ENCODE measurements at places on chromosomes 11 and 22. TPM values are rescaled to one million over a fixed set of nuclear protein-coding genes. Genes with fewer than 3 reads are reported as not detected.

- no peaks in the 10 kb centered on the region for H3K27me3 ChIP-seq
- H3K4me3 ChIP-seq, result no peak overlapping the region
- no peak overlapping the region for H3K27ac ChIP-seq
- H3K36me3 ChIP-seq, result no peaks in the 10 kb centered on the region
- H3K4me1 ChIP-seq, result peaks cover 18% of the 10 kb centered on the region
These were observed 60.2 kb upstream of the CRTAM start for GRCh38 chr11:122778148-122778547.

GRCh38 chr11:76776472-76776871 is 6.7 kb upstream of the TSKU start:
- no peak overlapping the region for H3K27ac ChIP-seq
- no peak for DNase-seq
- no peaks in the 10 kb centered on the region for H3K27me3 ChIP-seq
- H3K36me3 ChIP-seq, result no peaks in the 10 kb centered on the region
- H3K4me3 ChIP-seq, result no peak overlapping the region

DNA sequence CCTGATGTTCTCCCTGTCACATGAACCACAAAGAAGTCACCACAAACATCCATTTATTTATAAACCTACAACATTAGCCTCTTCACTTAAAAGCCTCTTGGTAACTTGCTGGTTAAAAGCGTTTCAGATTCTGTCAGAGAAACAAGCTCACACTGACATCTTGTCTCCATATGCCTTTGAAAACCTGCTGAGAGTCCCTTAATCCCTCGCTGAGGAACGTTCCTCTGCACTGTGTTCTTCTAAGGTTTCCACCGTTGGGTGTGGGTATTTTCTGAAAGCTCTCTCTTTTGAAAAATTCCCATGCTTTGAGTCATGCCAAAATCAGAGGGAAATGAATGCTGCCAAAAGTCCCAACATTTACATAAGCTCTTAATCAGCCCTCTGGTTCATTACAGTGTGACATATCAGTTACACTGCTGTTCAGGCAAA is 149.8 kb downstream of the CCDC34 start:
- H3K4me3 ChIP-seq, result no peak overlapping the region
- no peak overlapping the region for H3K27ac ChIP-seq
- H3K4me1 ChIP-seq, result peaks cover 22% of the 10 kb centered on the region
- DNase-seq, result no peak

DNA sequence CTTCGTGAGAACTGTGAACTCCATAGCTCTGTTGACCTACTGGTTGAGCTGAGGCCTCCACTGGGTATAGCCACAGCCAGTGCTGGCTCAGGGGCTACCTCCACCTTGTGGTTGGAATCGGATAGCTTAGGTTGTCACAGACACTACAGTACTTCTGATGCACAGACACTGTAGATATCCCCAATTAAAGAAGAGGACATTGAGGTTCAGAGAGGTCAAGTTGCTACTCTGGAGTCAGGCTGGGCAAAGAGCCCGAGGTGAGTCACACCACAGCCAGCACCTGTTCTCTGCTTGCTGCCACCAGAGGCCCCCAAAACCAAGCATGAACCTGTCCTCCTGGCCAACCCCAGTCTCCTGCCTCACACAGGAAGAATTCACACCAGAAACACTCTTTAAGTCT is 5.4 kb downstream of the UFD1 start:
- H3K27me3 ChIP-seq, result no peaks in the 10 kb centered on the region
- no peak for DNase-seq
- peaks cover 29% of the 10 kb centered on the region for H3K4me1 ChIP-seq
- H3K36me3 ChIP-seq, result no peaks in the 10 kb centered on the region

DNA sequence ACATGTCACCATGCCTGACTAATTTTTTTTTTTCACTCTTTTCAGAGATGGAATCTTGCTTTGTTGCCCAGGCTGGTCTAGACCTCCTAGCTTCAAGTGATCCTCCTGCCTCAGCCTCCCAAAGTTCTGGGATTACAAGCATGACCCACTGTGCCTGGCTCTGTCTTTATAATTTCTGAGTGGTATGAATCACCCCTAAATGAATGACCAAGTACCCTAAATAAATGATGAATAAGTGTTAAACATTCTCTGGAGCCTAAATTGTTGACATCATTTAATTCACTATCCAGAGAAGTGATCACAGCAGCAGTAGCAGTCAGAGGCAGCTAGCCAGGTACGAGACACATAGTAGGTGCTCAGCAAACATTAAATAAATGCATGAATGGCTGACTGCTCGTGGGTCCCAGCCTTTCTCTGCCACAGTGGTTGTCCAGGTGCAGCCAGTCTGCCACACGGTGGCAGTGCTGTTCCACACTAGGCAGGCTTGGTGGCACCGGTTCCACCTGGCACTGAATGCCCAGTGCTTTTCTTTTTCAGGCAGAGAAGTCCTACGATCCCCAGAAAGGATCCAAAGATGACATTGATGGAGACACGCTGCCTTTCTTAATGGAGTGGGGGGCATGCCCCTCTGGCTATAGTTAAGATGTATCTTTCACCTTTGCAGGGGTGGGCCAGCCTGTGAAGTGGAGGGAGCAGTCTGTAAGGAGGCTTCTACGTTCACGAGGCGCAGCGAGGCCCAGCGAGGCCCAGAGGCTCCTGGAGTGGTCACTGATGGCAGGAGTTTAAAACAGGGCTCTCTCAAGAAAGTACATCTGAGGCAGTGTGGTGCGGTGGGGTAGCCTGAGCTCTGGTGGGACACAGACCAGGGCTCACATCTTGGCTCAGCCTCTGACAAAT is 8.7 kb upstream of the TTC12 start:
- H3K36me3 ChIP-seq, result no peaks in the 10 kb centered on the region
- H3K27ac ChIP-seq, result no peak overlapping the region
- no peak overlapping the region for H3K4me3 ChIP-seq
- DNase-seq, result peak; percentile 86

- peak overlapping the region; percentile 92 for H3K4me3 ChIP-seq
- H3K27me3 ChIP-seq, result no peaks in the 10 kb centered on the region
- DNase-seq, result peak; percentile 52
- H3K36me3 ChIP-seq, result no peaks in the 10 kb centered on the region
These were observed 585 bp downstream of the ARHGEF12 start for GRCh38 chr11:120336641-120337354.

GRCh38 chr11:113034576-113034975 is 73.4 kb downstream of the NCAM1 start:
- H3K27me3 ChIP-seq, result no peaks in the 10 kb centered on the region
- H3K36me3 ChIP-seq, result no peaks in the 10 kb centered on the region
- no peaks in the 10 kb centered on the region for H3K4me1 ChIP-seq
- no peak overlapping the region for H3K27ac ChIP-seq
- H3K4me3 ChIP-seq, result no peak overlapping the region
- no peak for DNase-seq

GRCh38 chr11:118071416-118072030 is 5.4 kb upstream of the TMPRSS4 start:
- no peak overlapping the region for H3K27ac ChIP-seq
- H3K4me3 ChIP-seq, result no peak overlapping the region
- H3K36me3 ChIP-seq, result no peaks in the 10 kb centered on the region
- no peaks in the 10 kb centered on the region for H3K27me3 ChIP-seq
- no peak for DNase-seq

DNA sequence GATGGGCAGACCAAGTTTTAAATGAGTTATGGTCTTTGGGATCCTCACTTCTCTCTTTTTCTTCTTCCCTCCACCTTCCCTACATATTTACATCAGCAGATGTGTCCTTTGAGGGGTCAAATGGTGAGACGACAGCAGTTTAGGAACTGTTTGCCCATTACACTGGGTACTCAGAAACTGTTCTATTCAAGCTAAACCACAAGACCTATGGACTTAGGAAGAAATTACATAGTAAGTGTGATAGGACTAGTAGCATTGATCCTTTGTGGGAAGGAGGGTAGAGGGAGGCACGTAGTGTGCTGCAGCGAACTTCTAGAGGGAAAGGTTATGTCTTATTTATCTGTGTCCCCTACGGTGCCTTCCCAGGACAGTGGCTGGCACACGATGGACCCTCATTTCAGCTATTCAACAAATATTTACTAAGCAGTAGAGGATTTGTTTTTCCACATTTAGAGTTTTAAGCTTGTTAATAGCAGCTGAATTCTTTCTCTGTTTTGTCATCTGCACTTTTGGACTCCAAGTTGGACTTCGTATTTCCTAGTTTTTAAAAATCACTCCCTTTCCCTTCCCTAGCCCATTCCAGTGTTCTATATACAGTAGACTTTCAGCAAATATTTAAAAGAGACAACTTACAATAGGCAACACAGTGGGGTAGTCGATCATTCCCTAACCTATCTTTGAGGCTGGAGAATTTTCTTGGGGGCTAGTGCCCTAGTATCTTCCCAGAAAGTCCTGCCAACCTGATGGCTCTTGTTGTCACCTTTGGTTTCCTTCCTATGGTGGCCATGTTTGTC is 13.9 kb downstream of the FZD4 start:
- no peaks in the 10 kb centered on the region for H3K27me3 ChIP-seq
- no peak for DNase-seq
- H3K4me1 ChIP-seq, result peaks cover 36% of the 10 kb centered on the region
- no peaks in the 10 kb centered on the region for H3K36me3 ChIP-seq

DNA sequence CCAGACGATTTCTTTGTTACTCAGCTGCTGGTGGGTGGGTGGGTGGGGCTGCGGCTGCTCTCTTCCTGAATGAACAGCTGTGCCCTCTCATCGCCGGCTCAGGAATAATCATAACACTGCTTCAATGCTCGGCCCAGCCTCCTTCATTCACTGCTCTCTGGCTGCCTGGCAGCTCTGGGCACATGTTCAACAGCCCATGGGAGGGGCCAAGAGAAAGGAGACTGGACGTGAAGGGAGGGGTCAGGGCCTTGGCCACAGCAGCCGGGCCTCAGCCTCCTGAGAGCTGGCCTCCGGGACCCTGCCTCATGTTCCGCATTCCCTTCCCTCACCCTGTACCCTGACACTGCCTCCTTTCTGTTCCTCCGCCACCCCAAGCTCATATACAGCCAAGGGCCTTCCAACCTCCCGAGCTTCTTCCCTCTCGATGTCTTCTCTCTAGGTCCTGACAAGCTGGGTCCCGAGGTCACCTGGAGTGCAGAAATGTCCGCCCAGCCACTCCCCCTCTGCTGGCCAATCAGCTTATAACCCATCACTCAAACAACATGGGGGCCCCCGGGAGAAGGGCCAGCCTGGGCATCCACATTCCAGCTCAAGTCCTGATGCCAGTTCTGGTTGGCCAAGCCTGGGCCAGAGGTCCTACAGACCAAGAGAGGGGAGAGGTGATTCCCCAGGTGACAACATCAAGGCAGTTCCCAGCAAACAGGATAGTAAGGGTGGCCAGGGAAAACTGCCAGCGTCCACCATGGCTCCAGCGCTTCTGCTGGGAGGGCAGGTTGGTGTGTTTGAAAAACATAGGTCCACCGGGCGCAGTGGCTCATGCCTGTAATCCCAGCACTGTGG is 3.2 kb upstream of the CSDC2 start:
- H3K4me3 ChIP-seq, result no peak overlapping the region
- peaks cover 40% of the 10 kb centered on the region for H3K4me1 ChIP-seq
- no peaks in the 10 kb centered on the region for H3K27me3 ChIP-seq

DNA sequence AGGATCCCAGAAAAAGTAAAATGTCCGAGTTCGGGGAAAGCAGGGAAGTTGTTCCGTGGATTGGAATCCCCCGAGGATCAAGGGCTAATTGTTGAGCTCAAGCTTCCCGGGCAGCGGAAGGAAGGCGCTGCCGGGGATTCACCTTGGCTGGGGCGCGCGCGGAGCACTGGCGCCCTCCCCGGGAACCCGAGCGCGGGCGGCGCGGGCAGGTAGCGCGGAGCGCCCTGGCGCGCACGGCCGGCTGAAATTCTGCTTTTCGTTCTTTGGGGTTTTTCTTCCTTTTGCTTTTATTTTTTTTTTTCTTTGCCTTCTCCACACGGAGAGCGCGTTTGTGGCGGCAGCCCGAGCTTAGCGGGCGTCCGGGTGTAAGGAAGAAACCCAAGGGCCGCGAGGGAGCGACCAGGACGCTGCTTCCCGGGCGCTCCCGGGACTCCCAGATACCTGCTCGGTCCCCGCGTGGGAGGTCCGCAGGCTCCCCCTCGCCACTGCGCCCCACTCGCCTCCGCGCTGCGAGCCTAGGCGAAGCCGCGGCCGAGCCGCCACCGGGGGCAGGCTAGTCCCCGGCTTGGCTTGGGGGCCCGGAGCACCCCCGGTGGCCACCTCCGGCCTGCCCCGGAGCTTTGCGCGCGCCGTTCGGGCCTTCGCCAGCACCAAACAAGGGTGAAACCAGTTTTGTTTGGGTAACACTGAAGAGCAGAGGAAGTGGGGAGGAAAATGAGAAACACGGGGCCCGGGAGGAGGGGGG is 4.8 kb upstream of the IGF2 start:
- no peaks in the 10 kb centered on the region for H3K36me3 ChIP-seq
- peaks cover 6% of the 10 kb centered on the region for H3K4me1 ChIP-seq
- no peak for DNase-seq
- H3K27ac ChIP-seq, result no peak overlapping the region
- H3K4me3 ChIP-seq, result peak overlapping the region; percentile 27

GRCh38 chr11:68306636-68307035 is 5.8 kb upstream of the LRP5 start:
- H3K4me3 ChIP-seq, result no peak overlapping the region
- H3K36me3 ChIP-seq, result no peaks in the 10 kb centered on the region
- no peak for DNase-seq
- no peaks in the 10 kb centered on the region for H3K4me1 ChIP-seq
- H3K27ac ChIP-seq, result no peak overlapping the region

GRCh38 chr11:65653229-65654225 is 9.2 kb downstream of the RELA start:
- H3K27ac ChIP-seq, result peak overlapping the region; percentile 84
- no peaks in the 10 kb centered on the region for H3K27me3 ChIP-seq
- no peaks in the 10 kb centered on the region for H3K36me3 ChIP-seq
- H3K4me1 ChIP-seq, result peaks cover 21% of the 10 kb centered on the region

- no peaks in the 10 kb centered on the region for H3K27me3 ChIP-seq
- DNase-seq, result no peak
- no peak overlapping the region for H3K4me3 ChIP-seq
- H3K27ac ChIP-seq, result no peak overlapping the region
These were observed 36.2 kb upstream of the HEPHL1 start for GRCh38 chr11:93984936-93985335.

- H3K27ac ChIP-seq, result no peak overlapping the region
- H3K27me3 ChIP-seq, result no peaks in the 10 kb centered on the region
- no peak for DNase-seq
- no peaks in the 10 kb centered on the region for H3K36me3 ChIP-seq
These were observed 32.2 kb upstream of the GAB2 start for GRCh38 chr11:78449866-78450265.

- no peak overlapping the region for H3K27ac ChIP-seq
- H3K4me1 ChIP-seq, result no peaks in the 10 kb centered on the region
- no peak overlapping the region for H3K4me3 ChIP-seq
- no peak for DNase-seq
- no peaks in the 10 kb centered on the region for H3K36me3 ChIP-seq
These were observed 19.2 kb upstream of the OR56A3 start for GRCh38 chr11:5922749-5923426.

DNA sequence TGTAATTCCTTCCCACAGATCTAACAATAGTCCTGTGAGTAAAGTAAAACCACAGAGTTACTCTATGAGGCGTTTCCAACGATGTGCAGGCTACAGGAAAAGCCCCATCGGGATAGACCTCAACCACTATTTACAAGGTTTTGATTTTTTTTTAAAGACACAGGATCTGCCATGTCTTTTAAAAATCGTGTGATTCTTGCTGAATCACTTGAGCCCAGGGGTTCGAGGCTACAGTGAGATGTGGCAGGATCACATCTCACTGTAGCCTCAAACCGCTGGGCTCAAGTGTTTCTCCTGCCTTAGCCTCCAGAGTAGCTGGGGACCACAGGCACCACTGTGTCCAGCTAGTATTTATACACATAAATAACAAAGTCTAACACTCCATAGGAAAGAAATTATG is 7.8 kb downstream of the TAF1D start:
- H3K27me3 ChIP-seq, result no peaks in the 10 kb centered on the region
- no peak overlapping the region for H3K4me3 ChIP-seq
- no peaks in the 10 kb centered on the region for H3K36me3 ChIP-seq

The SCGB1D1 gene
- not detected for total RNA-seq

The OPCML gene
- 0.16 TPM for total RNA-seq

The TXN2 gene
- total RNA-seq, result 92.4 TPM

The FAM180B gene
- total RNA-seq, result not detected

The TMEM25 gene
- total RNA-seq, result 33.1 TPM

The PARVB gene
- total RNA-seq, result 23.7 TPM

The FREY1 gene
- total RNA-seq, result 22.7 TPM
